ENCODE measurements at places on chromosomes 5 and 9.

- no peak for DNase-seq
Measured at GRCh38 chr9:982394-983230, 6.2 kb downstream of the DMRT3 start.

DNA sequence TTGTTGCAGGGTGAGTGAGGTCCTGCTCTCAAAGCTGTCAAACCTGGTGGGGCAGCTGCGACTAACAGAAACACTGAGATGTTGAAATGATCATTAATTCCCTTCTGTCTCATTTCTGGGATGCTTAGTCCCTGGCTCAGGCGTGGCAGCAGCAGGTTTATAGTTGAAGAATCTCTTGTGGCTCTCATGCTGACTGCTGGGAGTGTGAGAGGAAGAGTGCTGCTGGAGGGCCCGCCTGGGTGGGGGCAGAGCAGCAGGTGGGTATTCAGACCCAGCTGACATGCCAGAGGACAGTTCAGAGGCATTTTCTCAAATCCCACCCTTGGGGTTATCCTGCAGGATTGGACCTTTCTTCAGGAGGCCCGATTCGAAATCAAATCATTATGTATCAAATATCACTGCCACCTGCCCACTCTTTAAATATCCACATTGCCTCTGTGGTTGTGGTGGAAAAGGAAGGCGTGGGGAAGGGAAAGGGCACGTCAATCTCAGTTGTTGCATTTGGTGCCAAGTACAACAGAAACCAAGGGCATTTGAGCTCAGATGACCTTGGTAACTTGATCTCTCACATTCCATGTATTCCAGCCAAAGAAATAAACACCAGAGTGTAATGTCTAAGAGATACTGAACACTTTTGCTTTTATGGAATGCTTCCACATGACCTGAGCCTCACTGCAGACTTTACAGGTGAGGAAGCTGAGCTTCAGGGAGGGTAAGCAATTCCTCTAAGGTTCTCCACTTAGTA lies 224.3 kb downstream of the AOPEP start:
- DNase-seq: peak; percentile 58

- DNase-seq: no peak
Measured at GRCh38 chr5:28388428-28388827, 1350.0 kb upstream of the CDH9 start.

DNA sequence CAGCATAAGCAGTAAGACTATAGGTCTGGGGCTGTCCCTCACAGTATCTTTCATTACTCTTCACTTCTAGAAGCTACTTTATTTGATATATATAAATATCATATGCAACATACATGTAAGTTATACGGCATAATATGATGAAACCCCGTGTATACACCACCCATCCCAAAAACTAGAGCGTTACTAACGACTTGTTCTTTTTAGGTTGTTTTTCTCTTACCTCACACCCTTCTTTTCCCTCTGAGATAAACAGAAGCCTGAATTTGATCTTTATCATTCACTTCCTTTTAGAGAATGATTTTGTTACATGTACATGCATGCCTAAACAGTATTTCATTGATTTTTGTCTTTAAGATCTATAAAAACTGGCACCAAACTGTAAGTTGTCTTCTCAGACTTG lies 3.7 kb downstream of the TRMO start:
- no peak for DNase-seq

- DNase-seq: no peak
Measured at GRCh38 chr9:132879457-132880323, 992 bp downstream of the SPACA9 start.

DNA sequence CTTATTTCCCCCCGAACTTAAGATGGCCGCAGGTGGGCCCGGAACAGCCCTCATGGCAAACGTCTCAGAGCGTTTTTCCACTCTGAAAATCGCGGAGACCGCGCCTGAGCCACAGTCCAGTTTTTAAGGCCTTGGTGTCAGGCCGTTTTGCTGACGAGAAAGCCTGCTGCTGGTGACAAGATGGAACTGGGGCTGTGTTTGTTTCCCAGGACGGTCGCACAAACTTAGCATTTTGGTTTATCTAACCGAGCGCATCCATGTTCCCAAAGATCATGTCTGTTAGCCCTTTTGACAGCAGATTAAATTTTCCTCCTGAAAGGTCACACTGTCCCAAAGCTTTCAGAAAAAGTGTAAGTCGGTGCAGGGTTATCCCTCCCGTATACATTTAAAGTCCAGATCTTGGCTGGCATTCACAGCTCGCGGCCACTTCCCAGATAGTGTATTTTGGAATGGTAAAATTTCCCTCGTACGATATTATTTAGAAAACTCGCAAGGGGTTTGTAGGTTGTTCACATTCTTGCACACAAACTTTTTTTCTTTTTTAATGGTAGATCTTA lies 812 bp downstream of the SREK1 start:
- DNase-seq: no peak

DNA sequence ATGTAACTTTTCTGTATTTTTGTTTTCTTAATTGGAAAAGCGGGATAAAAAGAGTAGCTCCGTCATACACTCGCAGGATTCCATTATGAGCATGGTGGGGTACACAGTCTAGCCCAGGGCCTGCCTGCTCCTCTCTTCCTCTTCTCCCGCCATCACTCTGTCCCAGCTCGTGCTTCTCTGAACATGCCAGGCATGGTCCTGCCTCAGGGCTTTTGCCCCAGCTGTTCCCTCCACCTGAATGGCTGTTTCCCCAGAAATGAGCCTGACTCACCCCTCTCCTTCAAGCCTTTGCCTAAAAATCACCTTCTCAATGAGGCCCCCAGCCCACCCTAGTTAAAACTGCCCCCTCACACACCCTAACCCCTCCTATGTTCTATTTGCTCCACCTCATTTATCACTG lies 4.5 kb downstream of the CORO2A start:
- no peak for DNase-seq

GRCh38 chr5:158648631-158649030 lies 451.1 kb downstream of the EBF1 start:
- DNase-seq: no peak

DNA sequence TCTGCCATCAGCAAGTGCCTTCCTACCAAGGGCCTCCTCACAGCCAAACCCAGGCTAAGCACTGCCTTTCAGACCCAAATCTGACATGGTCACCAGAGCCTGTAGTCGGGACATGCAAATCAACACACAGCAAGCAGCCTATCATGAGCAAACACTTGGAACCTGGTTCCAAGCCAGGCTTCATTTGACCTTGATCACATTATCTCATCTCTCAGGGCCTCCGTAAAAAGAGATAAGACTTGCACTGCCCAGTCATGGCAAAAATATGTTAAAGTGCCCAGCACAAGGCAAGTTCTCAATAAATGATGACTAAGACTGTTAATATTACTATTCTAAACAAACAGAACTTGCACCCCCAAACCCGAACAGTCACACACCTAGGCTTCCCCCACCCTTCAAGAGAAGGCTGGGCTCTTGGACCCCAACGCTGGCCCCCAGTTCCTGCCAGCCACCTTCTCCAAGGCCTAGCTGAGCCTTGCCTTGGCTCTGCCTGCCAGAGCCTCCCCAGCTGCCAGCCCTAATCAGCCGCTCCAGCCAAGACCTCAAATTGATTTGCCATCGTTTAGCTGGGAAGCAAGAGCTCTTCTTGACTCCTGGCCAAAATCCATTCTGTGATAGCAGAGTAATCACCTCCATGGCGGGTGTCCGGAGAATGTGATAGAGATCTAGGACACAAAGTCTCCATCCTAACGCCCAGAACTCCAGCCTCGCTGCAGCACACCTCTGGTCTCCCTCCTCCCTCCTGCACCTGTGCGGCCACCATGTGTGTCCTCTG lies 18.7 kb downstream of the CPLX2 start:
- DNase-seq: no peak

GRCh38 chr9:93918061-93918460 lies 37.1 kb downstream of the BARX1 start:
- DNase-seq: no peak

DNA sequence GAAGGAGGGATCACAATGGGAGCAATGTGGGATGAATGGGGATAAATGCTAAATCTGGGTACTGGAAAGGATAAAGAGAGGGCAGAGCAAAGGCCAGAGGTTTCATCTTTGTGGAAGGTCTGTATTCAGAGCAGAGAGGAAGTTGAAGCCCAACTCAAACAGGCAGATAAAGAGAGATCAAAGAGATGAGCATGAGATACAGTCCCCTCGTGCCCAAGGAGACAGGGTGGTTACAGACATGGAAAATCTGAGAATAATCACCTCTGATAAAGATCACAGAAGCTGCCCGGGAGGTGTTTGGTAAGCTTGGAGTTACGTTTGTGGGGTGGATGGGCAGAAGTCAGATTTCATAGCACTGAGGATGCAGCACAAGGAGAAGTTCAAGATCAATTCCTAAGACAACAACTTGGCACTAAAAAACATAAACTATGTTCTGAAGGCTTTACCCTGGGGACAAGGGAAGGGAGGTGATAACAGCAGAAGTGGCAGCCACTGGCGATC lies 459 bp upstream of the ERAP2 start:
- DNase-seq: no peak

GRCh38 chr5:143207058-143207457 lies 196.4 kb downstream of the NR3C1 start:
- DNase-seq: no peak

GRCh38 chr5:65512170-65512937 lies 30.6 kb upstream of the ADAMTS6 start:
- no peak for DNase-seq

DNA sequence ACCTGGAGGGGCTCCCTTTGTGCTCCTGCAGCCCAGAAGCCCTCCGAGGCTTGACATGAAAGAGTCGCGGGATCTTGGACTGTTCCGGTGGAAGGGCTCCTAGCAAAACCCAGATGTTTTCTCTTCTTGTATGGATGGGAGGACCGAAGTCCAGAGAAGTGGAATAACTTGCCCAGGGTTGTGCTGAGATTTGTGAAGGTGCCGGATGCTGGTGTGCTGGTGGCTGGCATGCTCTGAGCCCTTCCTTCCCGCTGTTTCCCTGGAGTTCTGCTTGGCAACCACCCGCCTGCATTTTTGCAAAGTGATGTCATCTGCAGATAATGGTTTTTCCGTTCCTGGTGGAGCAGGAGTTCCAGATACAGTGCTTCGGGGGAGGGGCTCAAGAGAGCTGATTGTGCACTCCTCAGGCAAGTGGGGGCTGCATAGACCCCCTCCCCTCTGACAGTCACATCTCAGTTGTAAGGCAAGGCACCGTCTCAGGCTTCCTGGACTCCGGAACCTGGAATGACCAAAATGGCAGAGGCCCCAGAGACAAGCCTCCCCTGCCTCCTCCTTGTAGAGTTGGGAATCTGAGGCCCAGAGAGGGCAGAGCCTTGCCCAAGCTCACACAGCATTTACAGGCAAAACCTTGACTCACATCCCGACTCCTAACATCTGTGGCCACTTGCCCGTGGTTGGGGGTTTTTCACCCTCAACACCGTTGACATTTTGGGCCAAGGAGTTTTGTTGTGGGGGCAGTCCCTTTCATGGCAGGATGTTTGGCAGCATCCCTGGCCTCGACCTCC lies 157.0 kb downstream of the RGS3 start:
- peak; percentile 81 for DNase-seq

- DNase-seq: no peak
Measured at GRCh38 chr9:111854799-111855198, 41.8 kb upstream of the UGCG start.

DNA sequence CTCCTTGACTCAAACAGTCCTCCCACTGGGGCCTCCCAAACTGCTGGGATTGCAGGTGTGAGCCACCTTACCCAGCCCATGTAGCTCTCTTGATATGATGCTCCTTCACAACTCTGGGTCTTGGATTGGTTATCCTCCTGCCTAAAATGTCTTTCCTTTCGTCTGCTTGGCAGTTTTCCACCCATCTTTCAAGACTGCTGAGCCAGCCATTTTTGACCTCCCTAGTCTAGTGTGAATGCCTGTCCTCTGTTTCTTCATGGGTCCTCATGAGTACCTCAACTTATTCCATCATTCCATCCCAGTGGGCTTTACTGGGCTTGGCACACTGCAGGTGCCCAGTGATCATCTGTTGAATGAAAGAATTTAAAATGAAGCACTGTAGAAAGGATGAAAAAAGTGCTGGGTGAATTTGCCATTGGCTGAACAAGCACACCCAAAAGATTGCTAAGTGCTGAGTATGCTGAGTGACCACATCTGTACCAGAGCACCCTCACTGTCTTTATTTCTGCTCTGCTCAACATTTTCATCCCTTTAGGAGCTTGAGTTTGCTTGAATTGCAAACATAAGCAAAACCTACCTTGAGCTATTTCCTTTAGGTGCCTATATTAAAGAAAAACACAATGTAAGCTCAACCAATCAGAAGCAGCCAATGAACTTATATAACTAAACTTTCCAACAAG lies 84.8 kb upstream of the FAM169A start:
- no peak for DNase-seq

All from Calu3 (cell line).